ENCODE measurements at places on chromosomes 7 and 10.

DNA sequence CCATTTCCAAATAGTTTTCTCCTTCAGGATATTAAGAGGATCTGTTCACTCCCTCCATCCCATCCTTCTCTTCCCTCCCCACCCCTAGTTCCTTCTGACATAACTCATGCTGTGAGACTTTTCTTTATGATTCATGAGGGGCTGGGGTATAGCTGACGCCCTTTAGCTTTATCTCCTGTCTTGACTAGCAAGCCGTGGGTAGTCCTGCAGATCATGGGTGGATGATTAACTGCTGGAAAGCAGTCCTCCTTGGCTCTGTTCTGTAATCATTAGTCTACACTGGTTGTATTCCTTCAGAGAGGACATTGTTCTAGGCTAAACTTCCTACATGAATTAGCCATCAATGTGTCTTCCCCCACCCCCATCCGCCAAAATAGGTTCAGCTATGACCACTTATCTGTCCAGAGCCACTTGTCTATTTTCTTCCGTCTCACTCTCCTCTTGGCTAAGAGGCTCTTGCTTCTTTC is 135.4 kb downstream of the LRRC4 start:
- no peak for DNase-seq

- no peak for DNase-seq
Measured at GRCh38 chr7:54339073-54339472, 203.1 kb upstream of the VSTM2A start.

DNA sequence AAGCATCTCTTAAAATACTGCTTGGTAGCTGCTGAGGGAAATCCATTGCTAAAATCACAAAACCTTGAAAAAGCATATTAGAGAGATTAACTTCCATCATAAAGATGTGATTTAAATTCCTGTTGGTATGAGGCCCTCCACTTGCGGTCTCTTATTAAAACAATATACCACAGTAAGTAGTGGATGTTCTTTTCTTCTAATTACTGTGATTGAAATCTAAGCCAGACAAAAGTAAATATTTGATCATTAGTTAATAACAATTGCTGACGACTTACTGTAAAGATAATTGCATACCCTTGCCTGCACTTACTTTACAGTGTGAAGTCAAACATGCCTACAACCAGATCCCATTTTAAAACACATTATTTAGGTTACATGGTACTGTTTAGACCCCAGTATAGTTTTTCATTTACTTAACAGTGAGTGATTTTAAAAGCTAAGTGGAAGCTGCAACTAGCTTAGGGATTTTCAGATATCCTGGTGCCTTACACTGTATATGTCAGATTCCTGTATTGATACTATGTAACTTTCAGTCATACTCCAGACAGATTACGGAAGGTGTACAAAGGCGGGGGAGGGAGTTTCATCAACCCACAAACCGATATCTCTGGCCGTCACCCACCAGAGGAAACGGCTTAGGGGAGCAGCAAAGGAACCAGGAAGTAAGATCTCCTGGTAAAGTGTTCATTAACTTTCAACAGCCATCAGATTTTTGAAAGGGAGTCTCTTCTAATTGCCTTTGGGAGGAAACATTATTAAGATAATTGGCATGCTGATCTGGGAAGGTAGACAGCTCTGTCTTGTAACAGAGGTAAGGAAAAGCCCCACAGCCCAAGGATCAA is 986 bp downstream of the NRP1 start:
- DNase-seq: no peak

- no peak for DNase-seq
Measured at GRCh38 chr7:90850066-90850465, 253.9 kb downstream of the CDK14 start.

- DNase-seq: no peak
Measured at GRCh38 chr10:62379394-62379793, 5.2 kb downstream of the ZNF365 start.

- no peak for DNase-seq
Measured at GRCh38 chr10:29026065-29026797, 262.6 kb upstream of the LYZL1 start.

GRCh38 chr10:103701380-103702222 is 153.8 kb downstream of the SH3PXD2A start:
- no peak for DNase-seq

GRCh38 chr10:88949912-88950837 is 2.4 kb downstream of the ACTA2 start:
- no peak for DNase-seq

- no peak for DNase-seq
Measured at GRCh38 chr7:44634839-44635591, 28.6 kb downstream of the OGDH start.

GRCh38 chr10:23686722-23687121 is 247.8 kb downstream of the OTUD1 start:
- DNase-seq: no peak

DNA sequence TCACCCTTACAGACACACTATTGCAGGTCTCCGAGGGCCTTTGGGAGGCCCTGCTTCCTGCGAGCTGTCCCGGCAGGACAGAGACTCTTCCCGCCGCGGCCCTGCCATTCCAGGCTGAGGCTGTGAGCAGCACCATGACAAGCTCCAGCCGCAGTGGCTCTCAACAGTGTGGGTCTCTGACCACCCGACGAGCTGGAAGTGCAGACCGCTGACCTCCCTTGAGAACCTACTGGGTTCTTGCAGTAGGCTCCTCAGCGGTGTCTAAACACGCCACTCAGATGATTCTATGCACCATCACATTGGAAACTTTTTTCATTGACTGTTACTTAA is 303.4 kb downstream of the WDR37 start:
- DNase-seq: no peak

DNA sequence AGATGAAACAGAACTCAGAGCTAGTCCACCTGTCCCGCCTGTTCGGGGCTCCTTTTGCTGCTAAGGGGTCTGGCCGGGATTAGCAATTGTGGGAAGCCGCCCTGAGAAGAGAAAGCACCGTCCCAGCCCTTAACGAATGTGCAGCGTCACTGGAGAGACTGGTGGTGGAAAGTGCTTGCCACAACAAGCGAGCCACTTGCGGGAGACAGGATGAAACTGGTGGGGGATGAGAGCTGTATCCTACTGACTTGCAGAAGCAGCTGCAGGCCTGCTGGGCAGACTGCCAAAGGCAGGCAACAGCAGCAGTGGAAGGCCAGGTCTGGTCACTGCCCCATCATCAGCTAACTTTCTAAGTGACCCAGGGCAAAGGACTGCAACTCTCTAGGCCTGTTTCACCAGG is 95.4 kb downstream of the FAM53B start:
- DNase-seq: peak; percentile 90

DNA sequence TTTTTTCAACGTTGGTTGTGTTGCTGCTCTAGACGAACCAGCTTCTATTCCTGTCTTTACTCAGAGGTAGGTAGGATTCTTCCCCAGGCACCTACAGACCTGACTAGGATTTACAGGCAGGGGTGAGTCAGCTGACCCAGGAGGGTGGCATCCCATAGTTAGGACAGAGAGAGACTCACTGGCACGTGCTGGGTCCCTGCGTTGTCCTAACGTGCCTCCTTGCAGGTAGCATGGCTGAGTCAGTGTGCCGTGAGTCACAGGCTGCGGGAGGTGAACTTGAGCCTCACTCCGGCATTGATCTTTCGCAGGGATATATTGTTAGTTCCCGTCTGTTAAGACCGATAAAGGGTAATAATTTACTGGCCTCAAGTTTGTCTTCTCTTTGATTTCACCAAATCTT is 96.5 kb downstream of the PFKFB3 start:
- DNase-seq: no peak

- peak; percentile 86 for DNase-seq
Measured at GRCh38 chr10:6068422-6068821, 6.3 kb upstream of the IL2RA start.

GRCh38 chr7:32564542-32564941 is 69.3 kb downstream of the AVL9 start:
- no peak for DNase-seq

- DNase-seq: no peak
Measured at GRCh38 chr10:104574427-104574826, 66.7 kb upstream of the SORCS3 start.

- DNase-seq: no peak
Measured at GRCh38 chr7:133807624-133808492, 319.3 kb upstream of the LRGUK start.

DNA sequence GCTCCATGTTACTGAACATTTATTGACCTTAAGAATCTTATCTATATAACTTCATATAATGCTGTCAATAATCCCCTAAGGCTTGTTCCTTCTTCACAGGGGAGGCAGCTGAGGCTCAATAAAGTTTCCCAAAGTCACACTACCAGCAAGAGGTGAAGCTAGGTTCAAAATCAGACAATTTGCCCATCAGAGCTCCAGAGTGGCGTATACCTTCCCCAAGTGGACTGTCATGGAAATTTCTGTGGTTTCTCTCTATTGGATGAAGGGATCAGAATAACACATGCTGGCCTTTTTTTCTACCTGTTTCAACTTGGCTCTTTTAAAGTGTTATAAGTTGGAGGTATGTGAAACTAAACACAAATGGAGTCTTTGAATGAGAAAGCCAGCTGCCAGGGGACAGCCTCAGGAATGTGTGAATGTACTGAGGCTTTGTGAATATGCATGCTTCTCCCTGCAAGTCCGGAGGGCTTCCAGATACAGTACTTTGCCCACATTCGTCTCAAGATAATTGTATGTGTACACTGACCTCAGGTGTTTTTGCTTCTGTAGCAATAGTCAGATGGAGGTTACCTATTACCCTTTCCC is 656.3 kb upstream of the CELF2 start:
- no peak for DNase-seq

- no peak for DNase-seq
Measured at GRCh38 chr7:18420748-18421147, 74.8 kb upstream of the HDAC9 start.

DNA sequence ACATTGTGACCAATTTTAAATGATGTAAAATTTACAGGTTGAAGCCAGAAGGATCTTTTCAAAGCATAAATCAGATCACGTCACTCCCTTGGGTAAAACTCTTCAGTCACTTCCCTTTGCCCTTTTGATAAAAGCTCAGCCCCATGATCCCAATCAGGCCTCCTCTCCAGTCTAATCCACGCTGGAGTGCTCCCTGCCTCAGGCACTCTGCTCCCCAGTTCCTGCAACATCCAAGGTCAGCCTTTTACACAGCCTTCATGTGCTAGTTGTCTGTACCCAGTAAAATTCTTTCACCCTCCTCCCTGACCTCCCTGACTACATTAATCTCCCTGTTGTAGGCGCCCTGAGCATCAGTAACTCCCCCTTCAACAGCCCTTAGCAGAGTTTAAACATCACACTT is 14.1 kb downstream of the ELMO1 start:
- no peak for DNase-seq

DNA sequence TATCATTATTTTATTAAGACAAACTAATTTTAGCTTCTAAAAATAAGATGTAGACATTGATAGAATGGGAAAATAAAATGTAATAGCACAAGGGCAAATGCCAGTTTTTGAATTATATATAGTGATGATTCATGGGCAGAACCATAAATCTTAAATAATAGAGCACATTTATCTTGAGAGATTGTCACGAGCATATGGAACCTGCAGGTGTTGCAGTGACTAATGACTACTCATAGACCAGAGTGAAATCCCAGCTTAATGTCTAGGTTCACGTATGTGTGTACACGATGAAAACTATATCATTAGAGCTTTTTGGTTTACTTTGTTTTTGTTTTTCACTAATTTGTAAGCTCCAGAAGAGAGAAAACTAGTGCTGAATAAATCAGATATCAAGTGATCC is 150.2 kb upstream of the CACNA2D1 start:
- DNase-seq: no peak

GRCh38 chr7:116431787-116432526 is 67.6 kb upstream of the CAV2 start:
- DNase-seq: no peak

DNA sequence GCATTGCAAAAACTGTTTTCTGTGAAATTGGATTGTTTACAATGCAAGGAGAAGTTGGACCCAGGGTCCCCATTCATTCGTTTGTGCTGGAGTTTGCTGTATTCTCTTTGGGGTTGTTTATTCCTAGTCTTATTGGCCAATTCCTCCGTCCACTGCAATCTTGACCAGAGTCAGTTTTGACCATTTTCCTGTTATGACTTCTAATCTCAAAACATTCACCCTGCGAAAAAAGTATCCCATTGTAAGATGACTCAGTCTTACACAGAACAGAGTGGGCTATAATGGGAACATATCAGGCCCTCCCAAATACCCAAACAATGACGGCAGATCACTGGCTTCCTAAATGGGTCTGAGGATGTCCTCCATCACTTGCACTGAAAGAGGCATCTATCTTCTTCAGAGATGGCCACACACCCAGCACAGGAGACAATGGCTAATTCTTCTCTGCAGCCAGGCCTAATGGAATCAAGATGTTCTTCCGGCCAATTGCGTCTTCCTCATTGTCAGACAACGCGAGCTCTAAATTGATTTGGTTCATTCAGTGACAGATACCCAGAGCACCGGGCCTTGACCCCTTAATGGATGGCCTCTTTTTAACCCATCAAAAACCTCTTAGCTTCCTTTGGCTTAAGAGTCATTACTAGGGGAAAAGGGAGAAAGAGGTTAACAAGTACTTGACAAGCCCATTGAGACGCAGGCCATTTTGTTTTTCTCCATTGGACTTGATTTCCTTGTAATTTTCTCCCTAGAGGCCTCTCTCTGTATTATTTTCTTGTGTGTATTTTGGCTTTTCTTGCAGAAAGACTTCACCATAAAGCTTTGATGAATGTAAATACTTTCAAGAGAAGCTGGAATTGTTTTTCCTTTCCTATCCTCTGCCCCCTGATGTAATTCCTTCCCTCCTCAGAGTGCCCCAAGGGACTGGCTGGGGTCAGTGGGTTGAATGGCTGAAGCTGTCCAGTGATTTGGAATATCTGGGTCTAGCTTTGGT is 129.6 kb downstream of the PRPF18 start:
- DNase-seq: no peak

DNA sequence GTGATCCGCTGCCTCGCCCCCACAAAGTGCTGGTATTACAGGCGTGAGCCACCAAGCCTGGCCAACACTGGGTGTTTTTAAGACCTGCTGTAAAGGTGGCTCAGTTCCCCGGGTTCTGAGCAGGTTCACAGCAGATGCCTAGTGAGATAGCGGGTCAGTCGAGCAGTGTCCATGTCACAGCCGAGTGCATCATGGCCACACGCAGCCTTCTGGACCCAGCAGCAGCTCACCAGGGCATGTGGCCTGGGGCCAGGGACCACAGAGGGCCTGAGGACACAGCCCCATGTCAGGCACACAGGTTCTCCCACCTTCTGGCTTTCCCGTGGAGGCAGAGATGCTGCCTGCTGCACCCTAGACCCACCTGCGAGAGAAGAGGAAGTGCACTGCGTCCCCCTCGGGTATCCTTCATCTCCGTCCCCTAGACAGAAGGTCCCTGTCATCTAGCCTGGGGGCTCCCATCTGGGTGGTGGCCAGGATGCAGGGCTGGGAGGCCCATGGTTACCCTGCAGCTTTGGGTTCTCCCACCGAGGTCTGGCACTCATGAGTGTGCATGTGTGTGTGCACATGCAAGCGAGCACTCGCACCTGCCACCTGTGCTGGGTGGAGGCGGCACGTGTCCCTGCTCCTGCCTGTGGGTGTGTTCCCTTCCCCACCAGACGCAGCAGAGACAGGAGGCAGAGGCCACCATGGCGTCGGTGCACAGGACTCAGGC is 98.6 kb downstream of the NKX6-2 start:
- peak; percentile 59 for DNase-seq

DNA sequence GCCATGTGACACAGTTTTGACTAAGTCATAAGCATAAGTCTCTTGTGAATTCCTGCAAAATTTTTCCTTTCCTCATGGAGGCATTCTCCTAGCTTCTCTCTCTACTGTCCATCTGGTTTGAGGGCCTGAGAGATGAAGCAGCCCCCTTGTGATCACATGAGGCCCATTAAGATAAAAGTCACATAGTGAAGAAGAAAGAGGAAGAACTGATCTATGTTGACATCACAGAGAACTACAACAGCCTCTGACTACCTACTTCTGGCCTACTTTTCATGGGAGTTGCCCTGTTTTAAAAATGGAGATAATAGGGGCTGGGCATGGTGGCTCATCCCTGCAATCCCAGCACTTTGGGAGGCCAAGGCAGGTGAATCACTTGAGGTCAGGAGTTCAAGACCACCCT is 50.4 kb downstream of the TFEC start:
- DNase-seq: no peak
